ENCODE measurements at places on chromosomes 4 and X.

DNA sequence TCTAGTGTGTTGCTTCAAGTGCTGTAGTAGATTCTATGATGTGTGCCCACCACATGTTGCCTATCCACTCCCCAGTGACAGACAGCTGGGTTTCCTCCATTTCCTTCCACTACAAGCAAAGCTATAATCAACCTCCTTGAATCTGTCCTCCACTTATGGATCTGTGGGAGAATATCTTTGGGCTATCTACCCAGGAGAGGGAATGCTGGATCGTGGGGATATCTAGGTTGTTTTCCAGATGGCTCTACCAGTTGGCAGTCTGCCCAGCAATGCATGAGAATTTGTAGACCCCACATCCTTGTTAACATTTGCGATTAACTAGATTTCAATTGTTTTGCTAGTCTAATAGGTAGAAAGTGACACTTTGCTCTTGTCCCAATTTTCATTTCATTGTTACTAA, 10.3 kb downstream of the NMU start:
- H3K27ac ChIP-seq: no peak overlapping the region
- no peak for DNase-seq
- H3K36me3 ChIP-seq: no peaks in the 10 kb centered on the region
- H3K4me1 ChIP-seq: no peaks in the 10 kb centered on the region
- H3K4me3 ChIP-seq: no peak overlapping the region
- H3K27me3 ChIP-seq: no peaks in the 10 kb centered on the region

GRCh38 chr4:13476915-13477314, 7.2 kb downstream of the RAB28 start:
- H3K4me1 ChIP-seq: no peaks in the 10 kb centered on the region
- no peak overlapping the region for H3K27ac ChIP-seq
- no peaks in the 10 kb centered on the region for H3K36me3 ChIP-seq
- no peak for DNase-seq
- no peaks in the 10 kb centered on the region for H3K27me3 ChIP-seq

DNA sequence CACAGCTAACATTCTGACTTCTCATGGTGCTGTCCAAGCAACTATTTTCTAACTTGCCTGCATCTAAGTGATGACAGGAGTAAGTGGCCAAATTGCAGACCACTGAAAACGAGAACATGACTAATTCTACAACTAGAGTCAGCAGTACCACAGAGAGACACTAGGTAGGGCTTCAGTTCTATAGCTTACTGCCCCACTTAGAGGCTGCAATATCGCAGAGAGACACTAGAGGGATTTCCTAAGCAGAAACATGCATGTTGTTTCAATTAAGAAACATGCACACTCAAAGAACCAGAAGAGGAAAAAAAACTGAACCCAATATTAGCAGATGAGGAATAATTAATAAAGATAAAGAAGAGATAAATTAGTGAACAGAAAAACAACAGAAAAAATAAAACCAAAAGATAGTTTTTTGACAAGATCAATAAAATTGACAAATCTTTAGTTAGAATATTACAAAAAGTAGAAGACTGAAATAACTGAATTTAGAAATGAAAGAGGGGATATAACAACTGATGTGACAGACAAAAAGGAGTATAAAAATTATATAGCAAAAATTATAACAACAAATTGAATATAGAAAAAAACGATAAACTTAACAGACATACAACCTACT, 100.8 kb downstream of the SPIN4 start:
- no peaks in the 10 kb centered on the region for H3K36me3 ChIP-seq
- H3K4me1 ChIP-seq: no peaks in the 10 kb centered on the region
- H3K4me3 ChIP-seq: no peak overlapping the region

DNA sequence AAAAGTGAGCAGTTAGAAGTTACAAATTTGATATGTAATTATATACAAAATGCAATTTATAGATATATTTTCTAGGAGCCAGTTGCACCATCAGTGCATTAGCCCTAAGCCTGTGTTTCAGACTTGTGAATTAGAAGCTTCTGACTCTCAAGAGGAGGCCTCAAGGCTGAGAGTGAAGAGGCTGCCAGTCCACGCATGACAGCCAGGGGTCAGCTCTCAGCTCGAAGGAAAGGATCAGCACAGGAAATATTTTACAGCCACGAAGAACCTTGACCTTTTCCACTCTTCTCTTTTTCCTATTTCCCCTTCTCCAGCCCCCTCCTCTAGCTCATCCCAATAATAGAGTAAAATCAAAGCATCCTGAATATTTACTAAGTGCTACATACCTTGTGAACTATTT, 642.4 kb downstream of the TRIML1 start:
- H3K36me3 ChIP-seq: no peaks in the 10 kb centered on the region
- H3K27me3 ChIP-seq: no peaks in the 10 kb centered on the region
- H3K27ac ChIP-seq: no peak overlapping the region

- no peaks in the 10 kb centered on the region for H3K27me3 ChIP-seq
- peaks cover 32% of the 10 kb centered on the region for H3K4me1 ChIP-seq
- H3K4me3 ChIP-seq: no peak overlapping the region
- no peak overlapping the region for H3K27ac ChIP-seq
- no peaks in the 10 kb centered on the region for H3K36me3 ChIP-seq
- DNase-seq: no peak
These were observed 8.8 kb downstream of the TAPT1 start for GRCh38 chr4:16217300-16218051.
